Activated naive CD8-positive, alpha-beta T cell treated with anti-CD3 and anti-CD28 coated beads, Interleukin-2, amount 10 ng/mL, durations not matched to agents 7 days and 5 days (primary cell): ENCODE measurements at places on chromosomes 16 and 17. TPM values are rescaled to one million over a fixed set of nuclear protein-coding genes. Genes with fewer than 3 reads are reported as not detected.

Gene TMC7
- total RNA-seq: not detected

Gene BFAR
- 71.2 TPM for total RNA-seq

Gene C17orf78
- not detected for total RNA-seq

Gene UTS2R
- total RNA-seq: not detected

Gene CHST5
- not detected for total RNA-seq

Gene GNGT2
- total RNA-seq: 27.9 TPM

Gene ABI3
- 86.7 TPM for total RNA-seq

Gene RNF166
- total RNA-seq: 229 TPM

Gene LHX1
- total RNA-seq: not detected

Gene SLC6A2
- total RNA-seq: not detected

Gene CDH3
- total RNA-seq: 0.28 TPM

Gene PIK3R6
- 18.5 TPM for total RNA-seq

Gene CAMKK1
- total RNA-seq: 4.5 TPM

Gene ASGR1
- 1.5 TPM for total RNA-seq

Gene RASL10B
- 0.09 TPM for total RNA-seq

Gene FBXW10B
- not detected for total RNA-seq

Gene EPN3
- not detected for total RNA-seq

Gene CDC42EP4
- total RNA-seq: 1.5 TPM

Gene AIPL1
- total RNA-seq: not detected

Gene ADGRG1
- 5.6 TPM for total RNA-seq

Gene MYL4
- total RNA-seq: not detected

Gene SLC12A3
- total RNA-seq: not detected

Gene HBA2
- not detected for total RNA-seq

Gene KRTAP4-4
- total RNA-seq: not detected

Gene CLDN7
- total RNA-seq: 1.7 TPM

Gene ABCC11
- total RNA-seq: 0.09 TPM

Gene ATP6V0D1
- total RNA-seq: 48.8 TPM

Gene TRIM72
- not detected for total RNA-seq

Gene METTL2A
- 17.8 TPM for total RNA-seq

Gene NPIPA8
- total RNA-seq: 18.8 TPM

Gene TEX19
- not detected for total RNA-seq

Gene IL17C
- not detected for total RNA-seq

Gene TOX3
- total RNA-seq: not detected

Gene ABCC6
- not detected for total RNA-seq

Gene OR1A1
- total RNA-seq: not detected

Gene ABCC3
- 1.4 TPM for total RNA-seq

Gene RNF222
- total RNA-seq: 0.31 TPM

Gene TM4SF5
- not detected for total RNA-seq

Gene VPS4A
- total RNA-seq: 38.6 TPM
